Stimulated activated memory B cell treated with anti-CD40 and anti-IgM and Interleukin-4, amounts not matched to agents 10 μg/mL and 1 μg/mL and 100 μg/mL, for 72 hours (primary cell): ENCODE measurements at places on chromosomes 2 and 18.
A peak's percentile ranks its signal among the peaks of the same experiment; 100 is the strongest.

DNA sequence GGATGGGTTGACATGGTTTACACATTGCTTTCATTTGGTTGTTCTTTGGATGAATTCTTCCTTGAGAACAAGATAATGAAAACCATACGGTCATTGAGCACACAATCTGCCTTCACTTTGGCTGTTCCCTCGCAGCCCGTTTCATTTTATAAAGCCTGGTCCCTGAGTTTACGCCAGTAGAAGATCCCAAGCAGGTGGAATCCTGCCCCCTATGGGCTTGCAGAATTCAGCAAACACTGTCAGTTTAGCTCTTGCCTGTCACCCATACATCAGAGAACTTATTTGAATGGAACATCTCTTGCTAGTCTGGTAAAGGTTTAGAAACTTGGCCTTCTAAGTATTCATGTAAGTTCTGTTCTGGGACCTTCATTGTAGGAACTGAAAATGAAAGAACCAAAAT, 666.4 kb upstream of the ZEB2 start:
- peak; percentile 80 for ATAC-seq

- ATAC-seq, result no peak
These were observed 31.8 kb upstream of the PPP4R3B start for GRCh38 chr2:55649211-55649610.

DNA sequence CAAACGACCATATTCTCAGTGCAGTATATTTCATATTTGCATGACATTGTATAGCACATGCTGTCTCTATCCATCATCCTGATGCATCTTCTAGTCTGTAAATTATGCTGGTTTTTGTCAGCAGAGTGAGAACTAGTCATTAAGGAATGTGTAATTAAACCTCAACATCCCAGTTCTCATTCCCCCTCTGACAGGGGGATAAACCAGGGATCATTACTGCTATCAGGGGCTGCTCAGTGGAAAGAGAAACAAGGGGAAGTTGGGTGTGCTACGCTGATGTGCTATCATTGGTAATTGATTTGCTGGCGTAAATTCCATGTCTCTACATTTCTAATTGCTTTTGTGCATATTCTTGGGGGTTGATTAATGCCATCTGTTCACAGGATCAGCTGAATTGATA, 7.7 kb downstream of the CNTNAP5 start:
- no peak for ATAC-seq

DNA sequence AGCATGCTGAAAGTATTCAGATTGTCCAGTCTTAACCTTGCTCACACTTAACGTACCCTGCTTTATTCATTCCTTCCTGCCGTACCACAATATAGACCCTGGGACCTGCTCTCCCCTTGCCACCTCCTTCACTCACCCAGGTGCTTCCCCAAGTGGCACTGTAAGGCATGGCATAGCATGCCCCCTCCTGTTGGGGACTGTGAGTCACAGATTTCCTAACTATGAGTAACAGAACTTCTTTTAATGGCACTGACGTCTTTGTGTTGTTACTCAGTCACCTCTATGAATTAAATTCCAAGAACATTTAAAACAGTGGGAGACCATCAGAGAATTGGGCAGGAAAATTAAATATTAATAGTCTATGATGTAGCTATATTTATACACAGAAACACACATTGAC, 117.2 kb downstream of the CTNNA2 start:
- ATAC-seq, result no peak

GRCh38 chr2:216308576-216308975, 63.7 kb downstream of the MARCHF4 start:
- no peak for ATAC-seq

GRCh38 chr2:238435752-238436096, 9.0 kb downstream of the ASB1 start:
- ATAC-seq, result no peak

- ATAC-seq, result no peak
These were observed 47.2 kb downstream of the EML6 start for GRCh38 chr2:54770676-54771075.

- no peak for ATAC-seq
These were observed 1101.0 kb downstream of the DPP10 start for GRCh38 chr2:115543461-115543860.
